CD4-positive, alpha-beta memory T cell (primary cell): ENCODE measurements at places on chromosomes 3 and 15. TPM values are rescaled to one million over a fixed set of nuclear protein-coding genes. Genes with fewer than 3 reads are reported as not detected.

DNA sequence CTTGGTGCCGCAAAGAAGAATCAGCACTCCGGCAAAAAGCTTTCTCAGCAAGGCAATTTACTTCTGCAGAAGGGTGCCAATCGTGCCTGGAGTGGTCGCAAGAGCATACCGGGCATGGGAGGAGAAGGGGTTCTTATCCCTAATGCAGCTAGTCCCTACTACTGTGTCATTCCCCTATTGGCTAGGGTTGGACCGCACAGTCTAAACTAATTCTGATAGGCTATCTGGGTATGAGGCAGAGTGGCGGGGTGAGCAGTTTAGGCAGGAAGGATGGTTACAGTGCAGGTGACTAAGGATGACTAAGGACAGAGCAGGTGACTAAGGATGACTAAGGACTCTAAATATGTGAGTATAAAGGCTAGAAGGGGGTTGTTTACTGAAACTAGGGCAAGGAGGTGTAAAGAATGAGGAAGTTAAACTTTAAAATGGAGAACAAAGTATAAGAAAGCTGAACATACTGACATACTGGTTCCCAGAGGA, 52.9 kb downstream of the PGBD4 start:
- peaks cover 2% of the 10 kb centered on the region for H3K36me3 ChIP-seq
- H3K27me3 ChIP-seq = no peaks in the 10 kb centered on the region
- H3K4me1 ChIP-seq = no peaks in the 10 kb centered on the region
- H3K4me3 ChIP-seq = no peak overlapping the region
- DNase-seq = no peak

DNA sequence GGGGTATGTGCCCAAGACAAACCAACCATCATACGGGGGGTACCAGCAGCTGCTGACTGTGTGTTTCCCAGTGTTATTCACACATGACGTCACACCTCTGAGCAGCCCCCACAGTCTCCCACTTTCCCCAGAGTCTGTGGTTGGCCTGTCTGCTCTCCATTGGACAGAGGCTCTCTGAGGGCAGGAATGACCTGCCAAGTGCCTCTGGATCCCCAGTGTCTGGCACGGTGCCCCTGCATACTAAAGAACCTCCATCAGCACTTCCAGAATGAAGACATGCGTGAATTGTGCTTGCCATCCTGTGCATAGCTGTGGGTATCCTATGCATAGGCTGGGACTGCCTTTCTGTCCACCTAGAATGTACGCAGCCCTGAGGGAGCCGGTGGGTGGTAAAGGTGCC, 3.5 kb upstream of the CCDC9B start:
- H3K4me1 ChIP-seq = peaks cover 7% of the 10 kb centered on the region
- H3K27me3 ChIP-seq = no peaks in the 10 kb centered on the region
- peak; percentile 12 for DNase-seq
- H3K27ac ChIP-seq = no peak overlapping the region

DNA sequence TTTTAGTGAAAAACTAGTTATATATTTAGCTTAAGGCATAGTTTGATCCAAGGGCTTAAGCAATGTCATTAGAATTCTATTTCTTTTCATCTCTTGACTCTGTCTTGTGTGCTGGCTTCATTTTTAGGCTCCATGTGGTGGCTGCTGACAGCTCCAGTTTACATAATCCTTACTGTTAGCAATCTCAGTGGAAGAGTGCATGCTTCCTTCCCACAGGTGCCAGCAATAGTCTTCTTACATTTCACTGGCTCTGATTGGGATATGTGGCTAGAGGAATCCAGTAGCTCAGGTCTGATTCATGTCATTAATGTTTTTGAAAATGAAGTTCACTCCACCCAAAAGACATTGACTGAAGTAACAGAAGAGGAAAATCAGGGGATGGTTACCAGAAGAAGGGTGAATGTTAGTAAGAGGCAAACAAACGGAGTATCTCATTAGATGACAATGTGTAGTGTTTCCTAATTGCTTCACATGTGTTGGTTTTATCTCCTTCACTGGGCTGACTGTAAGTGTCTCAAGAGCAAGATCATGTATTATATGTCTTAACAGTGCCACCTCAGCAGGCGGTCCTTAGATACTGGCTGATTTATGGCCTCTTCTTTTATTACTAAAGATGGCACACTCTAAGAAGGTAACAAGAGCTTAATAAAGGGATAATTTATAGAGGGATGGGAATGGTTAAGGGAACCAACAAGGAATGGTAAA, 25.6 kb upstream of the TCF12 start:
- DNase-seq = no peak
- H3K27me3 ChIP-seq = no peaks in the 10 kb centered on the region
- peaks cover 7% of the 10 kb centered on the region for H3K4me1 ChIP-seq
- no peak overlapping the region for H3K4me3 ChIP-seq
- no peaks in the 10 kb centered on the region for H3K36me3 ChIP-seq

The LMAN1L gene
- not detected for polyA plus RNA-seq
